CD4-positive, alpha-beta T cell treated with Interleukin-10 for 1 hour (primary cell): ENCODE measurements at places on chromosomes 6 and 20.

DNA sequence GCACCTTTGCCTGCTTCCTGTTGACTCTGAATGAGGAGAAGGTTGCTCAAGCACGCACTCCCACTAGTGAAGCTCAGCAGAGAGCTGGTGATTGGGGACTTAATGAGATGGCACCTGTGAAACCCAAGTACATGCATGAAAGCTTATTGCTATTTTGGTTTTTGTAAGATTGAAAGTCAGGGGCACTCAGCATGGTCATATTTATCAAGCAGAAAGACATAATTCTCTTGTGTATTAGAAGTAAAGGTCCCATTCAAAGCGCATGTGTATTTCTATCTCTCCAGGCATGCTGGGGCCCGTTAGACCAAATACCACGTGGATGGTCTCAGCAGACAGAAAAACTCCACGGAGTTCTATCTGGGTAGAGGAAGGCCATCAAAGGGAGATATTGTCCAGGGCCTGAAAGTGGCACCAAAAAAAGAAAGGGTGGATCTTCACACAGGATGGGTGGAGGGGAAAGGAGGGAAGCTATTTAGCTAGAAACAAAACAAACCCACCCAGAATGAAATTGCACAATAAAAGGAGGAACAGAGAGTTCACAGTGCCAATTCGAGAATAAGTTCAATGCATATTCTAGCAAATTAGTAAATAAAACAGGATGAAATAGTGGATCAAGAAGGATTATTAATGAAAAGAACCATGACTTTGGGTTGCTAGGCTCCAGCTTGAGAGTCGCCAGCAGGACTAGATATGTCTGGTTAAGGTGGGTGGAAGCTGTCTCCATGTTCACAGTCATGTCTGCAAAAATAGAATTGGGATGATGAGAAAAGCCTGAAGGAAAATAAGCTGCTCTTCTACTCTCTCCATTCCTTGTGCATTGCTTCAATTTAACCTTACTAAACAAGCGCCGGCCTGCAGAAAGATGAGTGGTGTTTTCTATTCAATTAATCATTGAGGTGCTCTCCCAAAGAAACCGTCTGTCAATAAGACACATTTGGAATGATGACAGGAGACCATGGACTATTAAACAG is 224.9 kb upstream of the DTNBP1 start:
- DNase-seq, result no peak

DNA sequence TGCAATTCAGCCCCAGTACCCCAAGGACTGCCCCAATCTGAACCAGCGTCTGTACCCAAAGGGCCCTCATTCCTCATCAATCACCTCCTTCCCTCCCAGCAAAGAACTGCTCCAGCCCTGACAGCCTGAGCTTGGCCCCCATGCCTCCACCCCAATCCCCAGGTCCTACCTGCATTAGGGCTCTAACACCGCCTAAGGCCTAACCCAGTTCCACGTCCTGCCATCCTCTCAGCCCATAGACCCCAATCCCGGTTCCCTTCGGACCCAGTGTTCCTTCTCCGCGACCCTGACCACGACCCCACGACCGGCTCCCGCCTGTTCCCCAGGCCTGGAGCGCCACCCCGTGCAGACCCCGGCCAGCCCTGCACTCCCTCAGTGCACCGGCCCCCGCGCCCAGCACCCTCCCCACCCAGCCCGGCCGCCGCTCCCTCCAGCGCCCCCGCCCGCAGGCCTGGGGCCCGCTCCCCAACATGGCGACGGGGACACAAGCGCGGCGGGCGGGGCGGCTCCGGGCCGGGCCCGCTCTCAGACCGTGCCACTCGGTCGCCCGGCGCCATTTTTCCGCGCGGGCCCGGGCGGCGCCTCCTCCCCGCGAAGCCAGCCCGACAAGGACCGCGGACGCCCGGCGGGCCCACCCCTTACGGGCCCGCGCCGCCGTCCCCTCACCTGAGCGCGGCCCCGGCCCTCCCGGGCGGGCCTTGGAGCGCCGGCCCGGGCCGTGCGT is 483 bp downstream of the NCOA6 start:
- DNase-seq, result peak; percentile 75

DNA sequence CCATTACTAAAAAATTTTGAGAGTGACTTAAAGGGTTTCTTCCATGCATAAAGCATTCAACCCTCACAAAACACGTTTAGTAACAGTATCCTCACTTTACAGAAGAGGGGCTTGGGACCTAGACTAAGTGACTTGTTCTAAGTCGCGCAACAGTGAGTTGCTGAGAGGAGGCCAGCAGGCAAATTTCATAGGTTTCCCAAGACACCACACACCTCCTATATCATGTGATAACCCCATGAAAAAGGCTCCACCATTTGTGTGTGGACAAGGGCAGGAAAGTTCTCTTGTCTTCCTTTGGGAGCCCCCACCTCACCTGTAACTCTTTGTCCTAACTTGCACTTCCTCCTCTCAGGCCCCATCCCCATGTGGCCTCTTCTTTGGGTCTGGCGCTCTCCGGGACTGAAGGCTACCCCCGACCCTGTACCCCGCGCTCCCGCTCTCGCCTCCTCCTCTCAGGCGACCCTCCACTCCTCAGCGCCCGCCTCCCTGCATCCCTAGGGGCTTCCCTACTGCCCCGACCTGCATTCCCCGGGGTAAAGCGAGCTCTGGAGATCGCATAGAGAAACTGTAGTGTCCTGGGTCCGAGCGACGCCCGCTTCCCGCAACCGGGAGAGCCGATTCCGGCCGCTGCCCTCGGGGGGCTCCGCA is 392 bp downstream of the PSMB8 start:
- DNase-seq, result no peak

- DNase-seq, result no peak
These were observed 31.3 kb upstream of the ZSCAN23 start for GRCh38 chr6:28474441-28475219.

DNA sequence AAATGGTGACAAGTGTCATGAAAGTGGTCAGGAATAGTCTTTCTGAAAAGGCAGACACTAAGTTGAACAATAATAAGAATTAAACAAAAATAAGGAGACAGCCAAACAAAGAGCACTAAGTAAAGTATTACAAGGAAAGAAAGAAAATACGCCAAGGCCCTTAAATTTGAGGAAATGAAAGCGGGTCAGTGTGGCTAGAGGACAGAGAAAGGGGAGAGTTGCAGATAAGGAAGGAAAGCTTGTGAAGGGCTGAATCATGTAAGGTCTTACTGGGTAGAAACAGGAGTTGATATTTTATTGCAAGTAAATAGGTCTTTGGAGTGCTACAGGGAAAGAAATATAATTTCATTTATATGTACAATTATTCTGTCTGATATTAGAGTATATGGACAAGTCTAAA is 732.1 kb downstream of the EPHA7 start:
- DNase-seq, result no peak

DNA sequence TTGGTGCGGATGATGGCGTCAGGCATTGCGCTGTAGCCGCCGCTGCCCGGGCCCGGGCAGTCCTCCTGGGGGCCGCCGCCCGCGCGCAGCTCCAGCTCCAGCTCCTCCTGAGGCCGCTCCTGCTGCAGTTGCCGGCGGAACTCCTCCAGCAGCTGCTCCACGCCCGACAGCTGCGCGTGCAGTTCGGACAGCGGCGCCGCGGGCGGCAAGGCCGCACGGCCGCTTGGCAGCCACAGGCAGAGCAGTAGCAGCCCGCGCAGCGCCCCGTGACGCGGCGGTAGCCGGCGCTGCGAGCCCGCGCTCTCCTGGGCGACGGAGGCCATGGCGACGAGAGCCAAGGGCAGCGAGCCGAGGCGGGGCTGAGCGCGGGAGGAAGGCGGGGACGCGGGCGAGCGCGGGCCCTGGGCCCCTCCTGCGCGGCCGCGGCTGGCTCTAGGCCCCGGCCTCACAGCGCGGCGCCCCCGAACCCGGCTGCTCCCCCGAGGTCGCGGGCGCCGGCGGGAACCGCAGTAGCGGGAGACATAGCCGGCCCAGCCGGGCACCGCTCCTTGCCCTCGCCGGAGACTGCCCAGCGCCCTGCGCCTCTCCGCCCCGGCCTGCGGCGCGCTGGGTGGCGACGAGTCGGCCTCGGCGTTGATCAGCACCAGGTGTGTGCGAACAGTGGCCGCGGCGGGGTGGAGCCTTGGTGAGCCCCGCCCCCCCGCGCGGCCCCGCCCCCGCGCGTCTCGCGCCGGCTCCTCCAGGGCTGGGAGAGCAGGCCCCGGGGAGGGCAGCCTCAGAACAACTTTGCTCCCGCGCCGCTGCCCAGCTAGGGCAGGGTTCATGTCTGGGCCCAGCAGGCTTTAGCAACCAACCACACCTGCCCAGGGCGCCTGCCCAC is at the start of gene LRP11:
TSS of gene LRP11 (minus strand) at position 662 of the 880 bp plus-strand sequence. CDS start at position 323, 339 bp downstream.
- DNase-seq, result peak; percentile 85

GRCh38 chr6:56263596-56264315 is 16.4 kb upstream of the COL21A1 start:
- no peak for DNase-seq

DNA sequence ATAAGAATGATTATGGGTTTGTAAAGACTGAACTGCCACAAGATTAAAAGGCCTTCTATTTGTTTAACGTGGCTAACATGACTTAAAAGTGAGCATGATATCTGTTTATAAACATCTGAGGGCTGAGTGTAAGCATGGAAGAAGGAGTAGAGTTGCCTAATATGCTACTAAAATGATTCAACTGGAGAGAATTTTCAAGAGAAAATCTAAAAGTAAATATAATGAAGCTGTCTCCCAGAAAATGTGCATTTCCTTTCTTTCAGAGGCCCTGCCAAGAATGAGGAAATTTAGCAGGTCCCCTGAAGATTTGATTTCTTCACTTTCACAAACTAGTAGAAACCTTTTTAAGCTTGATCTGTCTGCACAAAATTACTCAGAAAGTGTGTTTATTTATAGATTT is 4.2 kb upstream of the EYA4 start:
- DNase-seq, result no peak

- DNase-seq, result no peak
These were observed 413.1 kb downstream of the PLCB1 start for GRCh38 chr20:8545212-8545611.

DNA sequence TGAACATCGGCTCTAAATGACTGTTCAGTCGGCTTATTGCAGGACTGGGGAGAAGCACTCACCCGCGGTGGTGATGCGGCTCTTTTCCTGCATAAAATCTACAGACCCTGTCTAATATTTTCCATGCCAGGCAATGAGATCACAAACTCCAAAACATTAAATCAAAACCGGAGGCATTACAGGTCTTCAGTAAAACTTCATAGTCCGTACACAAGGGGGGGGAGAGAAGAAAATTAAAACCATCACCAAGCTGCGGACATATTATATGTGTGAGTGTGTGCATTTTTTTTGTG is 6.3 kb upstream of the PAX1 start:
- no peak for DNase-seq

DNA sequence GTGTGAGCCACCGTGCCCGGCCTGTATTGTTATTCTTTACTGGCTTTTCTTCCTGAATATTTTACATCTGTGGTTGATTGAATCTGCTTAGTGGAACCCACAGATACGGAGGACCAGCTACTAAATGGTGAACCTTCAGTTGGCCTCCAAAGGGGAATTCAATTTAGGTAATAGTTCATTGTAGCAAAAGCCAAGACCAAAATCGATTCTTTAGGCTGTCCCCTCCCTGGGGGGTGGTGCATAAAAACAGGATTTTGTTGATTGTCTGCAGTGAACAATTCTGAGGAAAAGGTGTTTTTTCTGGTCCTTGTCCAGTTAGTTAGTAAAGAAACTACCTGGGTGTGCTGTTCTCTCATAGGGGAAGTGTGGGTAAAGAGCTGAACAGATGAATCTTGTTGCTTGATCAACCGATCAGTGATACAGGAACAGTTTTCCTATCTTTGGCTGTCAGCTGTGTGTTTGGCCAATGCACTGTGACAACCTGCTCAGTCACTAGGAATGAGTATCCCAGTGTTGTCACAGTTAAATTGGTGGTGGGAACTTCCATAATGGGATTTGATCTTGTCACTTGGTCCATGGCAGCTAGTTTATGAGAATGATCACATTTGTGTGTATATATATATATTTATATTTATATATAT is 19.5 kb downstream of the LHFPL5 start:
- DNase-seq, result no peak

- no peak for DNase-seq
These were observed 180.1 kb upstream of the CST7 start for GRCh38 chr20:24768713-24769601.

GRCh38 chr20:41234041-41234440 is 83.5 kb downstream of the ZHX3 start:
- no peak for DNase-seq

- no peak for DNase-seq
These were observed 71.2 kb downstream of the PDE7B start for GRCh38 chr6:135922746-135923145.

DNA sequence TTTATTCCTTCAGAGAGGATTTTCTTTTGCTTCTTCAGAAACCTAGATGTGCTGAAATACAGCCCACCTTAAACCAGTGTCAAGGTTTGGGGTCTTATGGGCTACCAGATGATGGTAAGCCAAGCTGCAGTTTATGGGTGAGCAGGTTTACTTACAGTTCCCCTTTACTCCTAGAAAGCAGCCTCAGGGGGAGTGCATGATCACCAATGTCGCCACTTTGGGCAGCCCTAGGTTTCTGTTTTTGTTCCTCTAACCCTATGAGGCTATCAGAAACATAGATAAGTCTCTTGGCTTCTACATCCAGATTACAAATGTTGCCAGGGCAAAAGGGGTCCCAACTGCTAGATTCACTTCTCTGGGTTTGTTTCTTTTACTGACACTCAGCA is 67.2 kb downstream of the TRIM27 start:
- DNase-seq, result no peak

- DNase-seq, result no peak
These were observed 686.7 kb downstream of the COL12A1 start for GRCh38 chr6:74519163-74519562.

- DNase-seq, result peak; percentile 27
These were observed 21.7 kb downstream of the SMLR1 start for GRCh38 chr6:130848945-130849344.

DNA sequence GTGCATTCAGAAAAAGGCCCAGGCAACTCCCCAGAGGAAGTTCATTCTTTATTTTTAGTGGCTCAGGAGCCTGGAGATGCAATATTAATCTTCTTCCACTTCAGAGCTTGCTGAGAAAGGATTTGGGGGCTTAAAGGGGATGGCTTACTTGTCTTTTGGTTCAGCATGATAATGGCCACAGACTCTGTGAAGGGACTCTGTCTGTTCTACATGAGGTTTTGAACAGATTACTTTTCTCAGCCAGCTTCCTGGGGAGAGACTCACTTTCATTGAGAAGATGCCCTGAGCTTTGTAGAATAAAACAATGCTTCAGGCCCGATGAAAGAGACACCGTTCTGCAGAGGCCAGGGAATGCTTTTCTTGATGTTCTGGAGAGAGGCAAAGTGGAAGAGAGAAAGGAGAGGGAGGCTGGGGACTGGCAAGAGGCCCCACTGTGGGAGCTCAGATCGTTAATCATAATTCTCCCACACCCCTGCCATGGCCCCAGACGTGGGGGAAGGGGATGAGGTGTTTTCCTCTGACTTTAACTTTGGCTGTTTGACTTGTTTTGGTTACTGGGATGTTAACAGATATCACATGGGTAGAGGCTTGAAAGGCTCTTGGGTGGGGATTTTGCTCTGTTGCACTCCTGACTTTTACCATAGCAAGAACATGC is 19.1 kb downstream of the SCP2D1 start:
- no peak for DNase-seq

GRCh38 chr6:36196113-36196879 is at the start of gene BRPF3:
BRPF3 (plus strand) TSS chr6:36196744; CDS start chr6:36200323, 3,579 bp downstream.
- DNase-seq, result peak; percentile 78
